ENCODE measurements at places on chromosomes 6 and 20.

DNA sequence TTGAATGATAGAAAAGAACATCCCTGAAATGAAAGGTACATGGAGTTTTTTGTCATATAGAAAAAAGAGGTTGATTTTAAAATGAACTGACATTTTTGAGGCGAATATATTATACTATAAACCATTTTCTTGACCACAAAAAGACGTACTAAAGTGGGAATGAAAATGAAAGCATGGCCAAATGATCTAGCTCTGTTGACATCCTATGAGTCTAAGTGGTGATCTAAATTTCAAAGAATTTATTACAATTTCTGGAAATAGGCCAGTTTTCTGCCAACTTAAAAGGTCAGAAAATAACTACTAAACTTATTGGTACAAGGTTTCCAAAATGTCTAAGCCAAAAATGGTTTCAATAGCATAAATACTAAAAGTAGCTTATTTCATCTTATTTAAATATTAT is 536.8 kb downstream of the EYS start:
- DNase-seq, result no peak

DNA sequence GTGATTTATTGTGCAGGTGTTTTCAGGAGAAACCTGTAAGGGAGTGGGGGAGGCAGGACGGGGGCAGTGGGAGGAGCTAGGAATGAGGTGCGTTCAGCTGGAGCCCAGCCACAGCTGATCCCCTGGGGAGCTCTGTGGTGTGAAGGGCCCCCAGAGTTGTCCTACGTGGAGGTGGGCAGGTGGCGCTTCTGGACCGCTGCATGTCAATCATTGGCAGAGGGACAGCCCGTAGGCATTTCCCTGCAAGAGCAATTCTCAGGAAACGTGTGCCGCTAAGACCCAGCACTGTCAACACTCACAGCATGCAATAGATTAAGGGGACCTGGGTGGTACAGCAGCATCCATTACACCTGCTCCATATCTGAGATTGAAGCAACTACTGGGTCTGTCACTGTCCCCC is 88.0 kb downstream of the PRND start:
- DNase-seq, result no peak

DNA sequence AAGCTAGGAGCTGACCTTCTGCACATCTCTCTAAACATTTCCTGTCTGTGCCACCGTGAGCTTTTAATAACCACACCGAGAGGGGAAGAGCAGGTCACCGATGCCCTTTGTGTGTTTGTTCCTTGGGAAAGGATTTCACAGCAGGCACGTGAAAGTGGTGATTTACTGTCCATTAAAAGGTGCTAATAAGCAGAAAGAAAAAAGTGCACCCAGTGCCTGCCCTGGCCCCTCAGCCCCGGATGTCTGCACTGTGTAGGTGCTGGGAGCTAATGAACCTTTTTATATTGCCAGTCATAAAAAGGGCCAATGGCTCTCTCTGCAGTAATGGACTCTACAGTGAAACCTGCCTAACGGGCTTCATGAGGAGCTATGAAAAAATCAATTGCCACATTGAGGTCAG is 312.6 kb downstream of the C6orf118 start:
- DNase-seq, result no peak

- no peak for DNase-seq
These were observed 212.6 kb downstream of the MOXD1 start for GRCh38 chr6:132188556-132189264.

DNA sequence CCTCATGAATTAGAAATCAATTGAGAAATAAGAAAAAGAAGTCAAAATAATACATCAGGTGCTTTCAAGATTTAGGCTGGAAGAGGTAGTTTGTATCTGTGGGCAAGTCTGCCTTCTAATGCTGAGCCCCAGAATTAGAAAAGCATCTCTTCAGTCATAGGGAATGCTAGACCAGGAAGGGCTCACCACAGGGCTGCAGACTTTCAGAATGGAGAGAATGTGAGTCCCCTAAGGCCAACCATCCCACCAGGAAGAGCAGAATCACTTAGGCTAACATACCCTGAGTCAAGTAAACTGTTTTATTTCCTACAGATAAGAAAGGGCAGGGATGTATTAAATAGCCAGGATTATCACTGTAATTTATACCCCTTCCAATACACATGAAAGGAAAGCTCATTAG is 510.2 kb downstream of the RNF144B start:
- DNase-seq, result no peak

DNA sequence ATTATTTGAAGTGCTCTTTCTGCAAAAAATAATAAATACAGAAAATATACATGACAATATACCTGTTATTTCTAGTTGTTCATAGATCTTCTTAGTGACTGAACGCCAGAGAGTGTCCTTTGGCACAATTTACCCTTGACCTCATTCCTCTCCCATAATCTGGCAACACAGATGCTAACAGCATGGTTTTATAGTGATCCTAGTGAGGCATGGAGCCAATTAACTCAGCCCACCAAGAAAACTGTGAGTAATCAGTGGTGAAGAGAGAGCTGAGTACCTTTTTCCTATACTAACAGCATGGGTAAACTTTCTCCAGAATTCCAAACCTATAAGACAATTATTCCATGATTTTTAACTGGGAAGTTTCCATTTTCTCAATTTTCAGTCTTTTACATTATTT is 61.0 kb downstream of the VGLL2 start:
- DNase-seq, result no peak

- DNase-seq, result no peak
These were observed 256.6 kb upstream of the EPHA7 start for GRCh38 chr6:93675856-93676417.

DNA sequence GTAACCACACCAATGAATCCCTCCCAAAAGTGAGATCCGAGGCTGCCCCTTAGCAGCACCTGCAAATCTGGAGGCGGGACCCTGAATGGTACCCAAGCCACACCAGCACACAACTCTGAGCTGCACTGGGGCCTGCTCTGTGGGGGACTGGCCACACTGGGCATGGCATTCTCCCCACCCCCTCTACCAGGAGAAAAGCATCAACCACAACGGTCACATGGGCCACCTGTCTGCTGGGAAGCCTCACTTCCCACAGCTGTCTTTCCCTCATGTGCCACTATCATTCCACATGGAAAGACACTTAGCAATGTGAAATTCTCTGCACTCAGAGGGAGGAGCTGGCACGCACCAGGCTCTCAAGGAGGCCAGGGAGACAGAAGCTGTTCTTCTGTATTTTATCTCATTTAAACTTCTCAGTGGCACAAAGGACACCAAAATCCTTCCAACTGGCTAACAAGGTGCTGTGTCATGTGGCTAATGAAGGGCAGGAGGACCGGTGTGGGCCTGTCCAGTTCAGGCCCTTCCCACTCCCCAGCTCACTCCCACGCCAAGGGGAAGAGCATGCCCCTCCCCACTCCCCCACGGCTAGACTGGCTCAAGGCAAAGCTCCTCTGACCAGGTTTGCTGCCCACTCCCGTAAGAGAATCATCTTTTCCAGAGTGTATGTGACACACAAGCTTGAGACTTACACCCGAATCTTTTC is 19.0 kb downstream of the YTHDF1 start:
- DNase-seq, result no peak

GRCh38 chr6:157240059-157240959 is 83.0 kb downstream of the TMEM242 start:
- DNase-seq, result no peak

- DNase-seq, result no peak
These were observed 40.2 kb downstream of the PLEKHG1 start for GRCh38 chr6:150639823-150640331.

DNA sequence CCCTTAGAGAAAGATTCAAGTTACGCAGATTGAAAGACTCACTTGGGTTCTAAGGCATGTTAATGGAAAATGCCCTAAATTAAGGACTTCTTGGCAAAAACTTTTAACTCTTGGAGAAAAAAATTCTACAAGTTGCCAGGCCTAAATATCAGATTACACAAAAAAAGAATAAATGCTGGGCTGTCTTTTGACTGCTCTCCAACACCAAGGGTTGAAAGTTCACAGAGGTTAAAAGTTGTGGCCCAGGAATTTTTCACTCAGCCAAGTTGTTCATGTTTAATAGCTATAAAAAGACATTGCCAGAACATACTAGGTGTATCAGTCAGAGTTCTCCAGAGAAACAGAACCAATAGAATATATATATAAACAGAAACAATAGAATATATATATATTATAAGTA is 268.4 kb upstream of the PRND start:
- DNase-seq, result no peak

DNA sequence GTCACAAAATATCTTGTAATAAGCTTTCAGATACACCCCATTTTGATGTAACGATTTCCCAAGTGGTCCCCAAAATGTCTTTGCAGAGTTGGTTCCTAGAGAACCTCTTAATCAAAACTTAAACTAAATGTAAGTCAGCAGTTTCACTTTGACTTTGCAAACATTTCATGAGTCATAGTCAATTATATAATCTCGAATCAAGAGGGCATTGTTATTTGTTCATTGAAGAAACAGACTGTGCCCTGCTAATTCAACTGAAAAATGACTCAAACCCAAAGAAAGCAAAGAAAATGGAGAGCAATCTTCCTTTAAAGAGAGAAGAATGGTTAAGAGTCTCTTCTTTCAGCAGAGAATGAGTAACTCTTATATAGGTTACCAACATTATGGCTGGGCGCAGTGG is 58.3 kb downstream of the IPCEF1 start:
- DNase-seq, result no peak

GRCh38 chr6:105509506-105510331 is 106.8 kb upstream of the PREP start:
- DNase-seq, result no peak

DNA sequence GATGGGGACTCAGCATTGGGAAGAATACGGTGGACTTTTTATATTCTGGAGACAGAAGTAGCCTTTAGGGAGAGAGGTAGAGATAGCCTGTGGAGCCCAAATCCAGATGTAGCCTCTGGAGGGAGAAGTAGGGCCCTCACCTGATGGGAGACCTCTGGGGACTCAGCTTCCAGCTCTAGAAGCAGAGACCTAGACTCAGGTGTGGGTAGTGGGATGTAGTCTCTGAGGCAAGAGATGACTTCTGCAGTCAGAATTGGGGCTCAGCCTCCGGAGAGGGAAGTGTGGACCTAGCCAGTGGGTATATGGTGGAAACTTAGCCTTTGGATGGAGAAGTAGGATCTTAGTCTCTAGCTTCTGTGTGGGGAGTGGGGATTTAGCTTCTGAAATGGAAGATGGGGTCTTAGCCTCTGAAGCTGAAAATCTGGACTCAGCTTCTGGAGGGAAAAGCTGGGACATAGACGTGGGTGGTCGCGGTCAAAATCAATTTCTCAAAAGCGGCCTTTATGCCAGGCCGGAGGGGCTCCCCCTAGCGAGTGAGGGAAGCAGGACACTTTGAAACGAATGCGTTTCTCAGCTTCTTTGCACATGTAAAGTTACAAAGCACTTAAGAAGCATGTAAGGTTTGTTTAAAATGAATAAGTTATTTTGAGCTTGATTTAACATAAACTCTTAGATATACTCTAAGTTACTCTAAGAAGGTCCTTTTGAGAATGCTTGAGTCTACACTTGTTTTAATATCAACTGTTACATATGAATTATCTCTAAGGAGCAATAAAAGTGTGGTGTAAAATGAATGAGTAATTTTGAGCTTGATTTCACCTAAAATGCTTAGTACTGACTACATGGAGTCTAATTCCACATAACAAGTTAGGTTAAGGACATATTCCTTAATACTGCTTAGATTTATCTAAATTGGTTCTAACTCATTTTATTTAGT is 12.9 kb upstream of the ZNF343 start:
- DNase-seq, result peak; percentile 6

DNA sequence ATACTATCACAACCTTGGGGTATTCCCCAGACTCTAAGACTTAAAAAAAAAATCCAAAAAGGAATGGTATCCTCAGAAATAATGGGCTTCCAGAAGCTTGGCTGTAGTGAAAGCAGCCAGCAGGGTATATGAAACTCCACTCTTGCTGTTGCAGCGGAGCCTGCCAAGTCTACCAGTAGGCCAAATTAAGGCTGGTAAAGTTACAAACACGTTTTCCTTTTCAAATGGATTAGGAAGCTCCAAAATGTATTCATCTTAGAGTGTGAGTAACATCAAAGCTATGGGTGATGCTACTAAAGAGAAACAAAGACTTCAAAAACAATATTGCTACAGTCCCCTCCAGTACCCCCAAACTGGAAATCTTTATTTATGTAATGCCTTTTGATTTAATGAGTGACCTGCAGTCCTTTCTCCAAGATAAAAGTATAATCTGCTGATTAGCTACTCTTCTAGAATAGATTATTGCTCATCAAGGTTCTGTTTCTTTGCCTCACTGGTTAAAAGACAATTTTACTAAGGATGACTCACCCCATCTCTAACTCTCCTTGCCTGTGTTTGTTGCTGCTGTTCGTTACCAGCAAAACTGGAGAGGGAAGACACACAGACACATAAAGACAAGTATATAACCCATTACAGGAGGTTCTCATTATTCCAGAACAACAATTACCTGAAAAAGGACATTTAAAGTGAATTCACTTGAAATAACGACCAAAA is 84.9 kb downstream of the BTBD9 start:
- DNase-seq, result no peak

DNA sequence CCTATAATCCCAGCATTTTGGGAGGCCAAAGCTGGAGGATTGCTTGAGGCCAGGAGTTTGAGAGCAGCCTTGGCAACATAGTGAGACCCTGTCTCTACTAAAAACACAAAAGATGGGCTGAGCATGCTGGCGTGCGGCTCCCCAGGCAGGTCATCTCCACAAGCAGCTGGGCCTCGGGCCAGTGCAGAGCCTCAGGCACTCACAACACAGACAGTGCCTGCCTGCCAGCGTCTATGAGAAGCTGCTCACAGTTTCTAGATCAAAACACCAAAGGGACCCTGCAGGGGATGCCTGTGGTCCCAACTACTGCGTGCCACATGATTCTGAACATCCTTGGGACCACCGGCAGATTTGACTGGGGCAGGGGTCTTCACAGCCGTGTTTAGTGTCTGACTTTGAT is 59.4 kb downstream of the GINS1 start:
- DNase-seq, result no peak

- no peak for DNase-seq
These were observed 81.3 kb upstream of the NT5E start for GRCh38 chr6:85368631-85369030.

DNA sequence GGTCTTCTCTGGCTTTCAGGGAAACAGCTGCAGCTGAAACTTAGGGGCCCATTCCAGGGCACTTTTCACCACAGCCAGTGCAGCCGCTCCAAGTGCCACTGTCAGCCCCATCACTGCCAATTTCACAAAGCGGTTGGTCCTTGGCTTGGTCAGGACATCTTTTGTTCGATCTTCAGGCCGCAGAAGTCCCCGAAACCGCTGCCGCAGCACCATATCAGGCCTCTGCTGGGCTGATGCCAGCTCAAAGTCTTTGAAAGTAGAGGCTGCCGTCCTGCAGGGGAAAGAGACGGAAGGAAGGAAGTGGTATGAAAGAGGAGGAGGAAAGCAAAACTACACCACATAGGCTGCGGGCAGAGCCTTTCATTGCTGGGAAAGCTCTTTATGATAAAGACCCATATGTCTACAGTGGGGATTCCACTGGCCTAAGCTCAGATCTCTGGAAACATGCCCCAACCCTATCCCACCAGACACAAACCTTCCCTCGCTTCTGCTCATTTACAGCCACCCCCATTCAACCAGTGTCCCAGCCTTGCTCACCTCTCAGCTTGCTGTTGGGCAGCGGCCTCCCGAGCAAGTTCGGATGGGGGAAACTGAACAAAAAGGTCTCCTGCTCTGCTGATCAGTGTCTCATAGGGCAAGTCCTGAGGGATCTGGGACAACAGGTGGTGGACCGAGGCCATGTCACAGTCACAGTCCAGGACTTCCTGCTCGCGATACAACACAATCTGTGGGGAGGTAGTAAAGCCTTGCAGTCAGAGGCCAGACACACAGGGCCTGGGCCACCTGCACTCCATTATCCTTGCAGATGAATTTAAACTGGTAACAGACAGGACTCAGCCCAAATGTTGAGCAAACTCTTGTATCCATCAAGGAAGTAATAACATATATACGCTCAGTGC is 23.5 kb downstream of the TBC1D20 start:
- DNase-seq, result no peak
